ENCODE measurements at places on chromosomes 16 and 17.

DNA sequence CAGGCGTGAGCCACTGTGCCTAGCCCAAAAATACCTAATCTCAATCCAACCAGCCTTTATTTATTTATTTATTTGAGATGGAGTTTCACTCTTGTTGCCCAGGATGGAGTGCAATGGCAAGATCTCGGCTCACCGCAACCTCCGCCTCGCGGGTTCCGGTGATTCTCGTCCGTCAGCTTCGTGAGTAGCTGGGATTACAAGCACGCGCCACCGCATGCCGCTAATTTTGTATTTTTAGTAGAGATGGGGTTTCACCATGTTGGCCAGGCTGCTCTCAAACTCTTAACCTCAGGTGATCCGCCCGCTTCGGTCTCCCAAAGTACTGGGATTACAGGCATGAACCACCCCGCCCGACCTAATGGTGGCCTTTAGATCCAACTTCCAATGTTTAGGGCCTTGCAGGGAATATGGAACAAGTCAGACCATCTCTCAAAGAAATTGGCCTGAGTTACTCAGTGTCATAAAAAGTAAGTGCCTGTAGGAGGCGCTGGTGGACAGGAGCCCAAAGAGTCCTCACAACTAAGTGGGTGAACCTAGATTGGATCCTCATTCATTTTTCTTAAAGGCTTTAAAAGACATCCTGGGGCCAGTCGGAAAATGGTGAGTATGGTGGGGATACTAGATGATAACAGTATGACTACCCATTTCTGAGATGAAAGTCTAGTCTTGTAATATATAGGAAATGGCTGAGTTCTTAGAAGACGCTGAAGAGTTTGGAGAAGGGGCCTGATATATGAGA lies 4.6 kb downstream of the ZSCAN10 start:
- peak; percentile 74 for DNase-seq

GRCh38 chr17:79085154-79085920 lies 10.7 kb downstream of the ENGASE start:
- no peak for DNase-seq

GRCh38 chr17:6669479-6670212 lies 18.1 kb downstream of the C17orf100 start:
- no peak for DNase-seq

DNA sequence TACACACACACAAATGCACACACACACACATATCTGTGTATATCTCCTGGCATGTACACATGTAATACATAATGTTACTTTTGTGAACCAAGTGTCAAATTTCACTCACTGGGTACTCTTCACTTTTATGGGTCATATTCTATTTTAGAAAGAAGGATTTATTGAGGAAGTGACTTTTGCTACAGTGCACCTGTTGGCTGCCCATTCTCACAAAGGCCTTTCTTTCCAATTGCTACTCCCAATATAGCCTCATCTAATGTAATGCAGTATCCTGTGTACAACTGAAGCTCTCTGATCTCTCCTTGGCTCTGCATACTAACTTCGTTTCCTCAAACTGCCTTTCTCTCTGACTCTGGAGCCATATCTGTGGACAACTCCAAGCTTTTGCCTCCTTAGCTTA lies 107.5 kb downstream of the ABCA8 start:
- no peak for DNase-seq

- DNase-seq, result no peak
Measured at GRCh38 chr16:54240271-54241129, 46.1 kb downstream of the IRX3 start.

- peak; percentile 54 for DNase-seq
Measured at GRCh38 chr17:16442594-16443510, 27.5 kb downstream of the TRPV2 start.

GRCh38 chr16:24753000-24753399 lies 23.5 kb downstream of the TNRC6A start:
- no peak for DNase-seq

DNA sequence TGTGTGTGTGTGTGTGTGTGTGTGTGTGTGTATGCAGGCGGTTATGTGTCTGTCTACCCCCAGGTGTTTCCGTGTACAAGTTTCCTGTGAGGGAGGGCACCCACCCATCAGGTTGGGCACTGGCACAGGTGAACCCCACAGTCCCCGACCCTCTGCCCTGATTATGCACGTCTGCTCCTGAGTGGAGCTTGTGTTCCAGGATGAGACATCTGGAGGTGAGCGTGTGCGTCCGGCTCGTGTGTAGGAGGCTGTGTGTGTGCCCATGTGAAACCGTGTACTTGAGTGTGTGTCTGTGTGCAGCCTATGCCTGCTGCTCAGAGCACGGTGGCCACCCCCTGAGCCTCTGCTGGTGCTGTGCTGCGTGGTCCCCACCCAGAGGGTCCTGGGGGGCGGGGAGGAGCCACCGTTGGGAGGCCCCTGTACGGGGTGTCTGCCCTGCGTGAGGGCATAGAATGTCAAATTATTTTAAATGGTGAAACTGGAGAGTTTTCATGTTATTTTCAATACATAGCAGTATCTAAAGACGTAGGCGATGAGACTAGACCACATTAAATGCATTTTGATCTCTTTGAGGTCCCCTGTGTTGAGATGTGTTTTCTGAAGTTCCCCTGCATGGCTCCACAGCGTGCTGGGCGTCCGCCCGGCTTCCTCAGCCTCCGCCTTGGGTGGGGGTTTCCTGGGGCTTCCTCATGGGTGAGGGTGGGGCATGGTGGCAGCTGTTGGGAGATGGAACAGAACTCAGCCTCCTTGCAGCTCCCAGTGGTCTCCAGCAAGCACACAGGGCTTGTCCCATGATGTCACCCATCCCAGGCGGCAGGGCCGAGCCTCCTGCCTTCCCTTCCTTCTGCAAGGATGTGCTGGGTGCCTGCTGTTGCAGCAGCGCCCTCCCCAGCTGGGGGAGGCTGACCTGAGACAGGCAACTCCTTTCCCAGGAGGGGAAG lies 43.4 kb downstream of the KCNJ12 start:
- no peak for DNase-seq

GRCh38 chr17:18041776-18042175 lies 2.6 kb downstream of the GID4 start:
- DNase-seq, result no peak

GRCh38 chr16:29789775-29790182 lies 772 bp upstream of the KIF22 start:
- DNase-seq, result no peak

Data from activated CD4-positive, alpha-beta T cell treated with anti-CD3 and anti-CD28 coated beads, Interleukin-2, Interleukin-6, amounts not matched to agents 100 ng/mL and 50 ng/mL, durations not matched to agents 16 hours and 8 hours (primary cell).